CD14-positive monocyte (primary cell): ENCODE measurements at places on chromosomes 1 and 21.

DNA sequence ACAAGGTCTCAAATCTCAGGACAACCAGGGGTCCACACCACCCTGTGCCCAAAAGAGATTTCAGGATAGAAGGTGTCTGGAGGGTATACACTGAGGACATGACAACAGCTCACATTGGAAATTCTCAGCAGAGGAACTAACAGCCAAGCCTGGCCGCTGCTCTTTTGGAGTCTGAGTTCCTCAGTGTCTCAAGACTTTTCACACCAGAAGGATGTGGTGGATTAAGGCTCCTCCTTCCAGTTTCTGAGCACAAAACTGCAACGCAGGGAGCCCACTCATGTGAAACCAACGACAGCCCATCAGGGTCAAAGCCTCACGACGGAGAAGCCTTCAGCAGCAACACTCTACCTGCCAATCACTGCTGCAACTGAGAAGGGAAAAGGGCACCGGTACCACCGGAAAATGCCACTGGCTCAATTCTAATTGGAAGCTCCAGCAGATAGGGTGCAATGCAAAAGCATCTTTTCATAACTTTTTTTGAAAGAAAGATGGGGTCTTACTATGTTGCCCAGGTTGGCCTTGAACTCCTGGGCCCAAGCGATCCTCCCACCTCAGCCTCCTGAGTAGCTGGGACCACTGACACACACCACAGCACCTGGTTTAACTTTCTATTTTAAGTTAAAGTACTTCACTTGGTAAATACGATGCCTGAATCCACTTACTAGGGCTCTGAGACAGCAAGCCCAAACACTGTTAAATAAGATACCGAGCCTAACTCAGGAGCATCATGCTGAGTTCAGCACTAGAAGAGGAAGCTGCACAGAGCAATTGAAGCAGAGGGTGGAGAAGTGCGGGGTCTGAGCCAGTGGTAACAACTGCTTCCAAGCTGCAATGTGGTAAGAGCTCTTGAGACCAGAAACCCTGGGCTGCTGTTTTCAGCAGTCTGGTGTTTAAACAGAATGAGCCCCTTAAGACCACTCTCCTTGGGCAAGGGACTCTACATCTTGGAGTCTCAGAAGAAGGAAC is 7.8 kb downstream of the CAPZB start:
- DNase-seq: peak; percentile 69

GRCh38 chr1:1534401-1535154 is 5.8 kb downstream of the TMEM240 start:
- peak; percentile 4 for DNase-seq

DNA sequence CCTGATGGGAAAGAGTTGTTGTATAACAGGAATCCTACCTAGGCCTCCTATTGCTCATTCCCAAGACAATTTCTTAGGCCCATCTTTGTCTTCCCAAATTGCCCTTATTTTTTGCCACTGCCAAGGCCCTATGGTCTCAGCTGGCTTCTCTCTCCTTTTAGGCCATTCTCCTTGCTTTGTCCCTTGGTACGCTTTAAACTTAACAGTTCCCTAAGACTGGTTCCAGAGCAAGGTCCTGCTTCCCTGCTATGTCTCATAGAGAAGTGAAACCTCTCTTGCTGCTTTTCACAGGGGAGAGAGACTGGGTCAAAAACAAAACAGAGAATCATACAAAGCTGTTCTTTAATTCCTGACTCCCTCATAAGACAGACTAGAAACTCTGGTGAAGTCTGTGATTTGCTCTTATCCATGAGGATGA is 77.1 kb downstream of the XCL2 start:
- peak; percentile 23 for DNase-seq

DNA sequence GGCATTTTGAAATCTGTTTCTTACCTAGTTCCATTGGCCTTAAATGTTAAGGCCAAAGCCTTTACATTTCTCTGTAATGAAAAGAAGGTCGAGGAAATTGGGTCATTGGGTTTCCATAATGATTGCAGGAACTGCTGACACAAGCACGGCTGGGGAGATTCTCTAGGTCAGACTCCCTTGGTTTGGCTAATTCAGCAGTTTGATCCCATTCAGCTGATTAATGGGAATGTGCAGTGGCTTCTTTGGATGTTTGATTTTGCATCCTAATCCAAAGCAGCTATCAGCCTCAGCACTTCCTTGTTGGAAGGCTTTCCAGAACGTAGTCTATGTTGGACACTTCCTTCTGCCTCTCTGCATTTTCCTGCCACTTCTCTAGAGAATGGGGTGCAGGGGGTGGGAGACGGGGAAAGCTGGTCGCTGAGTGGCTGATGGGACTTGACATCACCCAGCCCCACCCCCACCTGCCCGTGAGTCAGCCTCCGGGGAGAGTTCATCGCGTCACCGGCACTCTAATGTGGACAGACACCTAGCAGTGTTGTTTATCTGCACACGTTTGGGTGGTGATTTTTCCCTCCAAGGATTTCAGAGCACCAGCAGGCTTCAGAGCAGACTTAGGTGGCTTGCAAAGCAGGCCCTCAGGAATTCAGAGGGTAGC is 5.4 kb downstream of the PSEN2 start:
- no peak for DNase-seq

DNA sequence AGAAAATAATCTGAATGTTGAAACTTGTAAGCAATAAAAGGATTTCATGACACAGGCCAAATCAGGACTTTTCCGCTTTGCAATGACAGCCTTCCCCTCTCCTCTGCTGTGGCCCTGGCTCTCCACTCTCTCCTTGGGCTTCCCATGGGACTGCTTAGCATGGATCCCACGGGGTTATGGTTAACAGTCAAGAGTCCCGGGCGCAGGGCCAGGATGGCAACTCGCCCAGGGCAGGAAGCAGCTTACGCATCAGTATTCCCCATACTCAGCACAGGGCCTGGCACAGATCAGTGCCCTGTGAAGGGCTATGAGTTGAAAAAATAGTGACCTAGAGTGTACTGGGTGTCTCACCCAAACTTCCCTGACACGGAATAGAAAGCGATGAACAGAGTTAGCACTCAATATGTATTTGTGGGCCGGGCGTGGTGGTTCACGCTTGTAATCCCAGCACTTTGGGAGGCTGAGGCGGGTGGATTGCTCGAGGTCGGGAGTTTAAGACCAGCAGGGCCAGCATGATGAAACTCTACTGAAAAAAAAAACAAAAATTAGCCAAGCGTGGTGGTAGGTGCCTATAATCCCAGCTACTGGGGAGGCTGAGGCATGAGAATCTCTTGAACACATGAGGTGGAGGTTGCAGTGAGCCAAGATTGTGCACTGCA is 29.1 kb upstream of the GRHL3 start:
- DNase-seq: no peak

DNA sequence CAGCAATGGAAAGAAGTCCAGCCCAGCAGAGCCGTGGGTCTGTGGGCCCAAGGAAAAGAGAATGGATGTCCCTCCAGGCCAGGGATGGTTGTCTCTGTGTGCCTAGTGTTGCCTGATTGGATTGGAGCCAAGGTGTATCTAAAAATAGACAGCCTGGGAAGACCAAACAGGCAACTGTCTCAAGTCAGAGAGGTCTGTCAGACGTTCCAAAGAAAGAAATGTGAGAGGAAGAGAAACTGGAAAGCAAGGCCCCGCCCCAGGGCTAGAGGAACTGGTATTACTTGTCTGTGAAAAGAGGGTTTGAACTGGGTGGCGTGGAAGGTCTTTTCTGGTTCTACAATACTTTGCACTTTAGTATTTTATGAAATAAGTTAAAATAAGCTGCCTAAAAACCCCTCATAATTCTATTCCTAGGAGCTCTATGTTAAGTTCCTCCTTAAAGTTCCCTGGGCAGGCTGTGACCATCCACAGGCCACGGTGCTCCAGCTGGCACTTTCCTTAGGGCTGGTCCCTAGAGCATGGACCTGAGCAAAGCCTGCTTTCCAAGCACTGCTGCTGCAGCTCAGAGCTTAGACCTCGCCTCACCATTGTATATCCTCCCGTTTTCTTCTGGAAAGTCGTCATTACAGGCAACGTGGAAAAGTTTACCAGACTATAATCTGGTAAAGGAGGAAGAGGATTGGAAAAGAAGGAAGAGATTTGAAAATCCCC is 151.6 kb downstream of the DISC1 start:
- DNase-seq: peak; percentile 45

- DNase-seq: no peak
Measured at GRCh38 chr1:248714248-248714647, 11.7 kb upstream of the OR14I1 start.

DNA sequence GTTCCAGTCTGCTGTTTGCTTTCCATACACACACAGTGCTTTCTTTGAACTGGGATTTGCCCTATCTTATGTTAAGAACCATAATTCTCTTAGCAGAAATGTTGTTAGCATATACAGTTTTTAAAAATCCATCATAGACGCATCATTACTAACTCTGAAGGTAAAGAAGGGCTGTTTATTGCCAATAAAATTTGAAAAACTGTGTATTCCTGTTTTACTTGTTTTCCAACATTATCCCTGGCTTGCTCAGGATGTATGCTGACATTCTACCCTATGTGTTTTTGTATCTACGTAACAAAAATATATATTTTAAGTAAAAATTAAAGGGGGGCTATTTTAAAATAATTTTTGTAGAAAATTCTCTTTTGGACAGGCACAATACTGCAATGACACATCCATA is 857.2 kb downstream of the BRINP3 start:
- no peak for DNase-seq

GRCh38 chr1:230563591-230563990 is 78.7 kb upstream of the COG2 start:
- DNase-seq: no peak

- DNase-seq: no peak
Measured at GRCh38 chr1:218380125-218380977, 35.2 kb downstream of the TGFB2 start.

DNA sequence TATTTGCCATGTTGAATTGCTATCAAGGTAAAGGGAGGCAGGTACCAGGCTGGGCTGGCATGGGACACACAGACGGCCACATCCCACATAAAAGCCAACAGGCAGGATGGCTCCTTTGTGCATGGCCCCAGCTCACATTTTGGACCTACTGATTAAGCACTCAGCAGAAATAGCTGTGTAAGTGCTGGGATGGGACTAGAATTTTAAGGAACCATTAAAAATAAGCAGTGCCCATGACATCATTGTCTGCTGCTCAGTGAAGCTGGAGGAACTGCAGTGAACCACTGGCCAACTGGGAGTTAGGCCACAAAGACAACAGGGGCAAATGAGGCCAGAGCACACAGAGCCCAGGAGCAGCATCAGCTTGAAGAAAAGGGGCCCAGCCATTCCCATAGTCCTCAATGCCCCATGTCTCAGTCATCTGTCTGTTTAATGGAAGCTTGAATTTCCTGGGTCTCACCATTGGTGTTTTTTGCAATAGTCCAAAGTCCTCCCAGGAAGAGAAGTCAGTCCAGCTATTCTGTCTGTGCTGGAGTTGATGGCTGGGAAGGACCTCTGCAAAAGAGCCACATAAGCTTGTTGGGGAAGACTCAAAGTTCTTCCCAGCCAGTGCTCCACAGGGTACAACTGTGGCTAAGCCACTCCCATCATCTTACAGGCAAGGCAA is 45.3 kb upstream of the TNR start:
- DNase-seq: no peak

DNA sequence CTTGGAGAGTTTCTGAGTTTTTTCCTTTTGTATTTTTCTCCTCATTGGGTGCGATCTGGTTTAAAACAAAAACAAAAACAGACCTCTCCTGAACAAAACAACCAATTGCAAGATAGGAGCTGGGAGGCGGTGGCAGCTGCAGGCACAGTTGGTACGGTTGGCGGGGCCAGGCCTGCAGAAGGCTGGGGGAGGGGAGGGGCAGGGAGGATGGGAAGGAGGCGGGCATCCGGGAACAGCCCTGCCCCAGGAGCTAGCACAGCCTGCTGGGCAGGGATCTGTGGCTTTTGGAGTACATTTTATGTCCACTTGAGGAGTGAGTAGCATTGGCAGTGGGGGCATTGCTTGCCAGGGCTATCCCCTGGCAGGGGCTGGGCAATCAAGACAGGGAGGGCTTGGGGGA is 5.2 kb downstream of the CAPN9 start:
- no peak for DNase-seq

DNA sequence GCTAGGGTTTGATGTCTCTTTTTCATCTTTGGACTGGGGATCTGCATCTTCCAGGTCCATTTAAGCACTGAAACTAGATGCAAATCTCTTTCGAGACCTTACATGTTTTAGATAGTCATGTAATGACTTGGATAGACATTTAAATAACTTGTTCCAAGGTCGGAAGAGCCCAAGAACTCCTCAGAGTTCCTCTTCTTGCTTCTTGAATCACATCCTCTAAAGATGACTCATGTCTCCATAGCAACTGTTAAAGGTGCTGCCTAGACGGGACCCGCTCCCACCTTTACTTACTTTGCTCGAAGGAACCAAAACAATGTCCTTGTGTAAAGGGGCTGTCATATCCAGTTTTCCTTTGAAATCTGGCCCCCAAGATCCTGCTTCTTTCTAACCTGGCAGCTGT is 130.0 kb downstream of the EDEM3 start:
- peak; percentile 41 for DNase-seq

- no peak for DNase-seq
Measured at GRCh38 chr1:114453361-114453784, 57.6 kb downstream of the TRIM33 start.

DNA sequence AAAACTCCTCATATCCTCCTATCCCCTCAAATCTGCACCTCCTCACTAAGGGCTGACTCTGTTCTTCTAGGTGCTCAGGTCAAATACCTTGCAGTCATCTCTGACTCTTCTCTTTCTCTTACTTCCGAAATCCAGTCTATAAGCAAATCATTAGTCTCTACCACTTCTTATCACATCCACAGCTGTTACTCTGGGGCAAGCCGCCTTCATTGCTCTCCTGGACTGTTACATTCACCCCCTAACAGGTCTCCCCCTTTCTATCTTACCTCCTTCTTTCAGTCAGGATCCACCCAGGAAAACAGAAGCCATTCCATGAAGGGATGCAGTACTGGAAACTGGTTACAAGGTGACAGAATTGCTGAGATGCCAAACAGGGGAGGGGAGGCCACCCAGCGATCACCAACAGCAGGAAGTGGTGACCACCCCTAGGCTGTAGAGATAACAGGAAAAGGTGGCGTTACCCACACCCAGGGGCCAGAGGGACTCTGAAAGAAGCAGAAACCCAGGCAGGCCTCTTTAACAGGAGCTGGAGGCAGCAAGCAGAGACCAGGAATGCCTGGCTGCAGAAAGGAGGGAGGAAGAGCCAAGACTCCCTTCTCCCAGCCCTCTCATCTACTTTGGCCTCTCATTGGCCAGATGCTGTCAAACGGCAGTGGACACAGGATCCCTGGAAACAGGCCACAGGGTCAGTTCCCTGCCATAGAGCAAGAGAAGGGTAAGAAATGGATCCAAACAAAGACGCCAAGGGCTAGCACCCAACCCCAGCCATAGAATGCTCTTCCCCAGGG is 55.5 kb upstream of the FOXO6 start:
- no peak for DNase-seq

- DNase-seq: peak; percentile 74
Measured at GRCh38 chr21:38323721-38324531, 67.1 kb downstream of the KCNJ15 start.

GRCh38 chr1:219324629-219325367 is 151.1 kb downstream of the LYPLAL1 start:
- no peak for DNase-seq

GRCh38 chr1:222373831-222374602 is 173.9 kb downstream of the HHIPL2 start:
- no peak for DNase-seq

GRCh38 chr21:36156815-36157670 is at the start of gene DOP1B:
Gene DOP1B, plus strand, starts transcription at chr21:36156824. Its CDS starts 7,910 bp downstream, at chr21:36164734.
- no peak for DNase-seq
